ENCODE measurements at places on chromosomes 16 and 17.

DNA sequence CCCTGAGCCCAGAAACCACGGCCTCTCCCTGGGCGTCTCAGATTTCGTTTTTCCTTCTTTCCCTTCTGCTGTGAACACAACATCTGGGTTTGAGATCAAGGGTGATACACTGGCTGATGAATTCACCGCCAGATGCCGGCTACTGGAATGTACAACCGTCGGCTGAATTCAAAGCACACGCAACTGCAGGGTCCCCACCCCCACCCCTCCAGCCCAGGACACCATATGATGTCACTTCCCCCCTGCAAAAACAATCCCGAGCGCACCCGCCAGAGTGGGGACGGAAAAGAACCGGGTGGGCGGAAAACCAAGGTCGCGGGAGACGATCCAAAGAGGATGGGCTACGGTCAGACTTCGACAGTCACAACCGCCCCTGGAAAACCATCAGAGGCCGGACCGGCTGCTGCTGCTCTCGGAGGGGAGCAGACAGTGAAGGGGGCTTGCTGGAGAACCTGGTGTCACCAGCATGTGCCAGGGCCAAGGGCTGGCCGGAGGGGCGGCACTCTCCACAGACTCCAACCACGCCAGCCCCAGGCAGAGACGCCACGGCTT lies 23.3 kb downstream of the CEP295NL start:
- DNase-seq = peak; percentile 1

DNA sequence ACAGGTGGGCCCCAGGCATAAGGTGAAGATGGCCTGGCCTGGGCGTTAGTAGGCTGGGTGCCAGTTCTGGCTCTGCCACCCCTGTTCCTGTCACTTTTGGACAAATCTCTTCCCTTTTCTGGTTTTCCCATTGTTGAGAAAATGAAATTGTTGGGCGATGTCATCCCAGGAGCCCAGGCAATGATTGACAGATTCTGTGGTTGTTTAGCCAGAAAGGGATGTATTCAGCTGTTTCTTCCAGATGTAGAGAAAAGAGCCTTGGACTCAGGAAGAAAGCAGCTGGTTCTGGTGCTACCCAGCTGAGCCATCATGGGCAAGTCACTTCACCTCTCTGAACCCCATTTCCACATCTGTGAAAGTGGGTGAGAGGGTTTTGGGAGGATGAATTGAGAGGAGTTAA lies 60.1 kb upstream of the MRTFB start:
- no peak for DNase-seq

GRCh38 chr16:87436225-87437172 lies 44.4 kb downstream of the MAP1LC3B start:
- no peak for DNase-seq

- DNase-seq = no peak
Observed at GRCh38 chr17:70539132-70539924, 370.0 kb downstream of the KCNJ2 start.

- DNase-seq = no peak
Observed at GRCh38 chr17:67862614-67863217, 37.4 kb downstream of the BPTF start.

GRCh38 chr17:40915721-40916256 lies 21.7 kb downstream of the KRT23 start:
- DNase-seq = no peak

- DNase-seq = peak; percentile 69
Observed at GRCh38 chr16:23803591-23804123, 32.1 kb upstream of the PRKCB start.

DNA sequence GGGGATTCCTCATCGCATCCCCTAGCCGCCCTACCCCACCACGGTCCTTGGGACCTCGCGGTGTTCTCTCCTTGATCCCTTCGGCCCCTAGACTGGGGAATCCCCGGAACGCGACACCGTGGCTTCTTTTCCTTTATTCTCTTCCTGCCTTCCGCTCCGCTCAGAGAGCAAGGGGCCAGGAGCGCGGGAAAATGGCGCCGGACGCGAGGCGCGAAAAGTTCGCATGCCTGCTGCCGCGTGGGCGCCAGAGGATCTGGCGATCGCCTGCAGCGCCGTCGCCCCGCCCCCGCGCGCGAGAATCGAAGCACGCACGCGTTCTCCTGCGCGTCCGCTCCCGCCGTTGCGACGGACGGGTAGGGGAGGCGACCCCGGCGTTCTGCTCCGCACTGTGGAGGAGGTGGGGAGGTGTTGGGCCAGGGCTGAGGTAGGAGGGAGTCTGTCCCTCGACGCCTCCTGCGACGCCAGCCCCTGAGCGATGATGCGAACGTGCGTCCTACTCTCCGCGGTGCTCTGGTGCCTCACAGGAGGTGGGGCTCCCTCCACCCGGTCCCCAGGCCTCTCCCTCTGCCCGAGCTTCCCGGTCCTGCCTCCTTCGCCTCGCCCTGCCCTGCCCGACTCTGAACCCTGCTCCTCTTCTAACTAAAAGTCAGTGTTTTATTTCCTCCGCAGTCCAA lies at the start of gene ZPBP2:
TSS of gene ZPBP2 (plus strand) at position 323 of the 674 bp plus-strand sequence. CDS start at position 476, 153 bp downstream.
- DNase-seq = peak; percentile 57

GRCh38 chr17:57999496-58000017 lies 7.5 kb downstream of the SRSF1 start:
- DNase-seq = no peak

GRCh38 chr17:45139533-45139920 lies 4.0 kb downstream of the ACBD4 start:
- DNase-seq = no peak

DNA sequence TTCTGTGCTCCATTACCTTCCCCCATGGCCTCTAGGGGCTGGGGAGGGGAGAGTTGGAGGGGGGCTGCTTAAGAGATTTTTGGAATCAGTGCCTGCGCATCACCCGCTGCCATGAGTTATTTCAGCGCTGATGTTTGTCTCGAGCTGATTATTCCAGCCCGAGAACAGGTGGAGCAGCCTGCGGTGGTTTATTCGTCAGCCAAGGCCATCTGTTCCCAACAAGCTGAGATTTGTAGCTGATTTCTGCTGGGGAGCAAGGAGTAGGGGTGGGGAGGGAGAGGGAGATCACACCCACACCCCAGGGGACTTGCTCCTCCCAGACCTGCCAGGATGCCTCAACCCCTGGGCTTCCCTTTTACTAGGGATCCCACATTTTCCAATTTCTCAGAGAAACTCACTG lies 23.1 kb downstream of the PIPOX start:
- no peak for DNase-seq

DNA sequence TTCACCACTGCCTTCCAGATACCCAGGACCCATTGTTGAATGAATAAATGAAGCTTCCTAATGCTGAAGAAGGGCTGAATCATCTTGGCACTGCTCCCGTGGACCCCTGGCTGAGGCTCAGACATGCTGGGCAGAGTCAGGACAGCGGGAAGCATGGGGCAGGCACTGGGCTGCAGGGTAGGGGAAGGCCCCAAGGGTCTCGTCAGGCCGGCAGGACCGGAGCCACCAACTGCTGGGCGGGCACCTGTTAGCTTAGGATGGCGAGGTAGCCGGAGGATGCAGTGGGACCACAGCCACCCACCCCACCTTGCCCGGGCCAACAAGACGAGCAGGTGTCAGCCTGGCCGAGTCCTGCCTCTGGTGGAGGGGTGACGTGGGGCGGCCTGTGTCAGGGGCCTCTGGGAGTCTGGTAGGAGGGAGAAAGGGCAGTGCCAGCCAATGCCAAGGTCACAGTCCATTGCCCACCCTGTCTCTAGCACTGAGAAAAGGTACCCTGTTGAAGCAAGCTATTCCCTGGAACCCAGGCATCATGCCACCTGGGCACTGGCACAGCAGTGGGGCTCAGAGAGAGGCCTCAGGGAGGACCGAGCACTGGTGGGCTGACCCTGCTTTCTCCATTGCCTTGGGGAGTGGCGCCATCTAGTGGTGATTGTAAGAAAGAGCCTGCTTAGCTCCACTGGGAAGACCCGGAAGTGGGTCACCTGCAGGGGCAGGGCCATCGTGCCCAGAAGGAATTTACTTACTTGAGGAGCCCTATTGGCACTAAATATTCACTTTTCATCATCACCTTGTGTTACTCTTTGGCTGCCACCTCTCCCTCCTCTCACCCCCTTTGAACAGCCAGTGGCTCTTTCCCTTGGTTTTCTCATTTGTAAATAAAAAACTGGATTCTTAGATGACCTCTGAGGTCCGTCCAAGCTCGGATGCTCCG lies 3.0 kb upstream of the DLX3 start:
- peak; percentile 76 for DNase-seq

GRCh38 chr16:89949121-89949742 lies 677 bp downstream of the DEF8 start:
- DNase-seq = no peak

GRCh38 chr17:42180411-42180921 lies 476 bp downstream of the KCNH4 start:
- DNase-seq = no peak

GRCh38 chr17:11996722-11997146 lies 541 bp downstream of the ZNF18 start:
- DNase-seq = no peak

GRCh38 chr16:69848637-69849545 lies 86.8 kb downstream of the WWP2 start:
- DNase-seq = no peak

DNA sequence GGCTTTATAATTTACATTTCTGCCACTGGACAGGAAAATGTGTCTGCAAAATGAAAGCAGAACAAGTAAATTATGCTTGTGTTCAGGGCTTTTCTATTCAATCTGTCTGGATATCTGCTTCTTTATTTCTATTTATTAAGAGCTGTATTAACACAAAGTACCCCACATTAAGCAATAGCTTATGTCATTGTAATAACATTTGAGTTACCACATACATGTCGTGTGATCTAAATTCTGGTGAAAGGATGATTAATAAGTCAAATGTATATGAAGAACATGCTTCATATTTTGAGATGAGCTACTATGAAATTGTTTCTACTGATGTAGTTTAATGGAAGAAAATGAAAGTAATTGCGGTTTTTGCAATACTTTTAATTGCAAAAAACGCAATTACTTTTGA lies 238.2 kb downstream of the KCNJ2 start:
- no peak for DNase-seq

GRCh38 chr17:70070305-70071027 lies 4.6 kb upstream of the KCNJ16 start:
- DNase-seq = no peak

DNA sequence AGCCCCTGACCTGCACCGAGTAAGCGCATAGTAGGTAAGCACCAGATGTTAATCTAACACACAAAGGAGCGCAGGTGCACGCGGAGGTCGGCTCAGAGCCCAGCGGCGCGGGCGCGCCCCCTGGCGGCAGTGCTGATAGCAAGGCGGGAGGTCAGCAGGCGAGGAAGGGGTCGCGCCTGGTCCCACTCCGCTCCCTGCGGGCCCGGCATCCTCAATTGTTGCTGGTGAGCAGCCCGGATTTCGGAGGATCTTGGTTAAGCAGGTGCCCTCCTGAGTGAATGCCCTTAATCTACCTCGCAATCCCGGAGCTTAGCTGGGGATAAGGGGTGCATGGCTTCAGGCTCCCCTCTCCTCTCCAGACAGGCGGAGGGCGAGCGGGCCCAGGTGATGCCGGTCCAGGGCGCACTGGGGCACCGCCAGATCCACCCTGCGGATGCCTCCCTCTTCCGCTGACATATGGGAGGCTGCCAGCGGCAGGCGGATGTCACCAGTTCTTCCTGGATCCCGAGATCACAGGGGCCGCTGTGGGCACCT lies 4.0 kb upstream of the WNT3 start:
- DNase-seq = no peak

DNA sequence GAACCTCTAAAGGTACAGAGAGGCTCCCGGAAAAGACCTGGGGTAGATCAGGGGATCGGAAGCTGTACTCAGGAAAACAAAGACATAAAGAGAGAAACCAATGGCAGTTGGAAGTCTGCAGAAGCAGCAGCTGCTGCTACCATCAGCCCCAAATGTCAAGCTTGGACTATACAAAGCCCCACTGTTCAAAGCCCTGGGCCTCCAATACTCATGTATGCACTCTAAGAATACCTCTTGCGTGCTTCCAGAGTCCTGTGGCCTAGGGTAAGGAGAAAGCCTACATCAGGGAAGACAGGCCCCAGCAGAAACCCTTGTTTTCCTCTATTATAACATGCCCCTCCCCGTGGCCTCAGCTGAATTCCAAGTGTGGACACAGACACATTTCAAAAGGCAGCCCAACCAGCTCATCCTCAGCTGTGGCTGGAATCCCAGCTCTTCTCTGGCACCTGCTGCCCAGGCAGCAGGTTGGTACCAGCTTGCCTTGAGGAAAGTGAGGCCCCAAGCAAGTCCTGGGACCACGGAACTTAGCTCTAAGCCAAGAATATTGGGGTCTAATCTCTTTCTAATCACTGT lies 19.3 kb upstream of the MTMR4 start:
- no peak for DNase-seq

GRCh38 chr16:81483064-81483969 lies 38.7 kb downstream of the CMIP start:
- no peak for DNase-seq

DNA sequence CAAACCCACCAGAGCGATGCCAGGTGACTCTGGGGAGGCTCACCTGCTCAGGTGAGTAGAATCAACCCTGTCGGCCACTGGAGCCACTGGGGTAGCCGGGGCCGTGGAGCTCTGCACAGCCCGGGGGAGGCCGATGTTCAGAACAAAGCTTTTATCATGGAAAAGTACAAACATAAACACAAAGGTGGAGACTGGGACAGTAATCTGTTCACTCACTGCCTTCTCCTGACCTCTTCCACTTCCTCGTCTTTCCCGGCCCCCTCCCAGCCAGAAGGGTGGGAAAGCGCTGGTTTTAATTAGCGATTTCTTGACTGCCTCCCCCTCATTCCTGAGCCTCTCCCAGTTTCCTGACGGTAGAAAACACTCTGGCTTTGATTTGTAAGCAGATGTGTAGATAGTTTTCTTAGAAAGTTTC lies 9.8 kb upstream of the TEX19 start:
- no peak for DNase-seq

GRCh38 chr16:10522966-10523365 lies 57.4 kb downstream of the EMP2 start:
- DNase-seq = no peak

DNA sequence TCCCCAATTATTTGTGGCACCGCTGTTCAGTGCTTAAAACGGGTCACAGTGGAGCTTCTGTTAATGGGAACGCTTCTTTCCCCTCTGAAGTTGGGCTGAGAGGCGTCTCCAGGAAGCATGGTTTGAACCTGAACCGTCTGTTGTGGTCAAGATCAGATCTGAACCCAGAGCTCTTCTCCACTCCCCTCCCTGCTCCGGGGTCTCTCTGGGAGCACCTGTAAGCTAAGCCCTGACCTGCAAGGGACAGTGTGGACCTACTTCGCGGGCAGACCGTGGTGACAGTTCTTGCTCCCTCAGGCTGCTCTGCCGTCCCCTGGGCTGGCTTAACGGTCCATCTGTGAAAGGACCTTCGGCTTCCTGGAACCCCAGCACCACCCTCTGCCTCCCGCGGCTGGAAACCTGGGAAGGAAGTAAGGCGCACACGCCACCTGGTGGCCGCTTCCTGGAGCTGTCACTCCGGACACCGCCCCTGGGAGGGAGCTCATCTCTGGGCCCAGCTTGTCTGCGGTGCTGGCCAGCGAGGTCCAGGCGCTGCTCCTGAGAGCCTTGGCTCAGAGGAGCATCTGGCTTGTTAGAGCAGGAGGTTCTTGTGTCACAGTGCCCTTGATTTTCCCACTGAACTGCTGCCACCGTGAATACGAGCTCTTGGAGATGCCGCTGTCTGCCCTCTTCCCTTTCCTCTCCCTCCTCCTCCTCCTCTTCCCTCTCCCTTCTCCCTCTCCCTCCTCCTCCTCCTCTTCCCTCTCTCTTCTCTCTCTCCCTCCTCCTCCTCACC lies 518.5 kb upstream of the EEF2KMT start:
- no peak for DNase-seq

GRCh38 chr17:77214743-77215142 lies 74.0 kb downstream of the SEC14L1 start:
- no peak for DNase-seq

GRCh38 chr16:18945233-18945632 lies 19.0 kb upstream of the SMG1 start:
- no peak for DNase-seq

GRCh38 chr17:69159418-69159817 lies 17.7 kb upstream of the ABCA6 start:
- DNase-seq = no peak
